ENCODE measurements at places on chromosomes 4 and X.

DNA sequence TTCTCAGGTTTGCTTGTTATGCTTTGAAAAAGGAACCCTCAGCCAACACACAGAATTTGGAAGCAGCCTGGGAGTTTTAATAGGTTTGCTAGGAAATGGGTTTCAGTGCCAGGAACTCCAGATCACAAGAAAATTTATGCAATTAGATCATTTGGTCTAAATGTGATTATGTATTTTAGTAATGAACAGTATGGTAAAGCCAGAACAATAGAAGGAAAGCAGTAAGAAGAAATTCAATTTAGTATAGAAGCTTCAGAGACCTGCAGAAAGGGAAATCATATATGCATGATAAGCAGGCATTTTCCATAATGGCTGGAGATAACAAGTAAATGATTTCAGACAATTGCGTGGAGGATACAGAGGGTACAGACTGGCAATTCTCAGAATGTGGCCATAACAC lies 184.7 kb downstream of the KCNIP4 start:
- DNase-seq, result no peak

- no peak for DNase-seq
Observed at GRCh38 chr4:48467891-48468290, 15.3 kb upstream of the SLC10A4 start.

- DNase-seq, result peak; percentile 77
Observed at GRCh38 chr4:2714061-2714770, 41.9 kb downstream of the TNIP2 start.

DNA sequence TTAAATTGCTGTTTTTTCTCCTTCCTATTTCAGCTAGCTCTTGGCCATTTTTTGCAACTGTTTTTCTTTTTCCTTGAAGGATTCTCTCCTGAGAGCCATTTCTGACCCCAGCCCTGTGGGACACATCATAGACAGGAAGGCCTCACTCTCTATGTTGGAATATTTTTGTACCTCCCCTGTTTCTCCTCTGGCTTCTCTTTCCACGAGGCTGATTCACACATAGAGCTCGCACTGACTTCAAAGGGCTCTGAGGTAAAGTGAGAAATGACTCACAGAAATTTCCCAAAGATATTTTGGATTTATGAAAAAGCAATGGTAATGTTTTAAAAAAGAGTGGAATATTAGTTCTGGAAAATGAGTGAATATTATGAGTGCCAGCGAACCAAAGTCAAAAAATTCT lies 181.7 kb upstream of the IGFBP7 start:
- DNase-seq, result peak; percentile 3
